ENCODE measurements at places on chromosomes 2 and 18.
A peak's percentile ranks its signal among the peaks of the same experiment; 100 is the strongest.

GRCh38 chr2:131022731-131023130 lies 70.5 kb downstream of the FAM168B start:
- DNase-seq, result no peak

DNA sequence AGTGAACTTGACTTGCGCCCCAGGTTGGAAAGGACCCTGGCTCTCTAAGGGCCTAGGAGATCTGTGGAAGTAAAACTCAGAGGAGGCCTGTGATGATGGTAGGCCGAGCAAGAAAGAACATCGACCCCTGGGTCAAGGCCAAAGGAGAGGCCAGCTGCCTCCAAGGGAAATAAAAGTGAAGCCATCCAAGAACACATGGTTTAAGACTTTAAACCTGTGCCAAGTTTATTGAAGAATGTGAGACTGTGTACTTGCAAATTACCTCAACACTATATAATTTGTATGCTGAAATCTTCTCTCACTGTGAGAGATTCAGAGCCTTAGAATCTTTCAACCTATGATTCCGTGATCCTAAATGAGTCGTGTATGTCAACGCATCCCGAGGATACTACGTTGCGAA lies 40.7 kb upstream of the COBLL1 start:
- peak; percentile 27 for DNase-seq

DNA sequence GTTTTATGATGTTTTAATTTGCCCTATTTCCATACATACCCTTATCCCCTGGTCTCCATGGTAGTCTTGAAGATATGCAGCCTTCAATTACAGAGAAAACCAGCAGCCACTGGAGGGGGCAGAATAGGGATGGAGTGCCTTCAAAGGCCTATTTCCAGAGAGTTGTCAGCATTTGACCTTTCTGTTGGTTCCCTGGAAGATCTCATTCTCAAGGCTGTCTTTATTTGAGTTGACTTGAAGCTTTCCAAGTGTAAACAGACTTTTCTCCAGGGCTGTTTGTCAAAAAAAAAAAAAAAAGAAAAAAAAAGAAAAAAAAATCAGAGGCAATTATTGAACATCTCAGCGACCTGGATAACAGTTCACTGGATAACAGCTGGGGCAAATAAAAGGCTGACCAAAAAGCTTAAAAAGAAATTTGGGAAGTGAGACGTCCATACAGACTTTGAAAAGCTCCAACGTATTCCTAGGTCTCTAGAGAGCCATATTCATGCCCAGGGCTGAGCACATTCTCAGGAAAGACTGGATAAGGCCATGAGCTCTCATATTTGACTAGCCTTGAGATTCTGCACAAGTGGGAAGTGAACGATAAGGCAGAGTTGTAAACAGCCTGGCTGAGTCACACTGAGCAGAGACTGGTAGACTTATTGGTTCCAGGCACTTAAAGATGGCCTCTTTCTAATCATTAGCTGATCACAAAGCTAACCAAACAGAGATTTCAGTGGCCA lies 126.6 kb downstream of the VAPA start:
- DNase-seq, result peak; percentile 96

GRCh38 chr2:217092710-217093379 lies 233.0 kb upstream of the TNP1 start:
- peak; percentile 40 for DNase-seq
